ENCODE measurements at places on chromosomes 3 and 15.

- DNase-seq = no peak
Measured at GRCh38 chr15:56215769-56216168, 27.9 kb downstream of the RFX7 start.

DNA sequence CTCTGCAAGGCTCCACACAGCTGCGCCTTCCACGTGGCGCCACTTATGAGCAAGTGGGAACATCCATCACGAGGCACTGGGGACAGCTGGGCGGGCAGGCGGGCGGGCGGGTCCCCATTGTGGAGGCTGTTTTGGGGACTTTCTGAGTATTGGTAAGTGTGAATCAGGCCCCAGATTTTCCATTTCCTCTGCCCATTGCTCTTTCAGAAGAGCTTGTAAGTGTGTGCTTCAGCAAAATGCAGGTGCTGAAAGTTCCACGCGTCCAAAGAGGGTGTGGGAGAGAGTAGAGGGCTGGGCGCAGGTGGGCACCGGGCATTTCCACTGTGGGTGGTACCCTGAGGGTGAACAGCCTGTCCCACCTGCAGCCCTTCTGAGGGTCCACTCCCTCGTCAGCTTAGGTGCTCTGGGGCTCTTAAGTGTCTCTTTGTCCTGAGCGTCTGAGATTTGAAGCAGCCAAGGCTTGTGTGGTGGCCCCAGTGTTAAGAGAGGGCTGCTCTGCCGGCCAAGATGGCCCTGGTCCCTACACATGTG, 177.1 kb downstream of the RPLP1 start:
- DNase-seq = no peak

GRCh38 chr3:9669720-9670432, 20.6 kb downstream of the MTMR14 start:
- no peak for DNase-seq

- DNase-seq = no peak
Measured at GRCh38 chr15:47460795-47461573, 256.3 kb upstream of the SEMA6D start.

DNA sequence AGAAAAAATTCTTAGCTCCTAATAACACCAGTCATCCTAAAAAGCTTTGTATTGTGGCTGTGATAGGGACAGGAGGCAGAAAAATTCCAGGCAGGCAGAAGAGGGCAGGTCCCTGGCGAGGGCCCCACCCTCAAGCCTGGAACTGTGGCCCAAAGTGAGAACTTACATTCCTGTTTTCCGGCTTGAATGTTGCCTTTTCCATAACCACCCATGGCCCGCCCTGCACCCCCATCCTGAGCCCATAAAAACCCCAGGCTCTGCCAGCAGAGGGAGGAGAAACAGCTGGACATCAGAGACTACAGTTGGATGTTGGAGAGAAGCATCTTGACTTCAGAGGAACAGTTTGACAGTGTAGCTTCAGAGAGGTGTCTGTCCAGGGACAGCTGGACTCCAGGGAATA, 37.3 kb downstream of the SLCO2A1 start:
- no peak for DNase-seq

DNA sequence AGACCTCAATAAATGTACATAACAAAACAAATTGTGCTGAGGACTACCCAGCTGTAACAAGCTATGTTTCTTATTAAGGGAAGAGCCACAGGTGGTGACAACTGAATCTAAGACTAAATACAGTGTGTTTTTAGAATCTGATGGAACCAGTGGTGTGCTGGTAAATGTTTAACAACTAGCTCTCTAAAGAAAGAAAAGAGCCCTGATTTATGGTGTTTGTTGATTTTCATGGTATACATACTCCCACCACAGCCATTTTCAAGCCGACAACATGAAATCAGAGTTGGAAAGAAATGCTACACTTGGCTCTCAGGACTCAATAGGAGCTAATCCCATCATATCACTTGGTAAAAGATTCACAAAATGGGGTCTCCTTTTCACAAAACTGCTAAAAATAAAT, 89.8 kb upstream of the FNDC3B start:
- DNase-seq = no peak

- peak; percentile 40 for DNase-seq
Measured at GRCh38 chr3:100073714-100074307, 40.5 kb downstream of the FILIP1L start.

DNA sequence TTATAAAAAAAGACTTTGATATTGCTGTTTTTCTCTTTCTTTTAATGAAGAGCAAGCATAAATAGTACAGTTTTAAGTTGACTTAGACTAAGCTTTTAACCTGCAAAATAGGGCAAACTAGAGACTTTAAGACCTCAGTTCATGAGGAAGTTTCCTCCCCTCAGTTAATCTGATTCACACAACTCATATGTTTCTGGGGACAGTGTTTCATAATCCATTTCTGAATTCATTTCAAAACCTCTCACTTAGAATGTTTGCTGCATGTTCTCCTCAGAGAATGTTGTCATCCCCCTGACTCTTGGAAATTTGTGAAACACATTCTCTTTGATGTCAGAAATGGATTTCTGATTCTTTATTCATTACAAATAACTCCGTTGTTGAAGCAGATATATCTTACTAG, 79.3 kb upstream of the SKOR1 start:
- no peak for DNase-seq

GRCh38 chr15:34760909-34761308, 6.1 kb upstream of the GJD2 start:
- no peak for DNase-seq

DNA sequence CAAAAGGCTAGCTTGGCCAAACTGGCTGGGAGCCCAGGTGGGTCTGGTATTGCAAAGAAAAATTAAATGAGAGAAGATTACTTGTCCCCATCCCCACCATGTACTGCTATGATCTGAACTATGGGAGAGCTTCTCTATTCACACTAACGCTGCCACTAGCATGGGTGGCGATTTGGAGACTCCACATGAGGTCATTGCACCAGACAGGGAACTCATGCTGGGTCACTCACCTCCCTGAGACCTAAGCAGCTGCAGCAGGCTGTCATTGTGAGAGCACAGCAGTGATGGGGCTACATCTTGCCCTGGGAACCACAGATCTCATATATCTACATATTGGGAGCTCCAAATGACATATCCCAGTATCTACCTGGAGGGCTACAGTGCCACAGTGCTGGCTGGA, 36.3 kb upstream of the NECTIN3 start:
- DNase-seq = no peak

DNA sequence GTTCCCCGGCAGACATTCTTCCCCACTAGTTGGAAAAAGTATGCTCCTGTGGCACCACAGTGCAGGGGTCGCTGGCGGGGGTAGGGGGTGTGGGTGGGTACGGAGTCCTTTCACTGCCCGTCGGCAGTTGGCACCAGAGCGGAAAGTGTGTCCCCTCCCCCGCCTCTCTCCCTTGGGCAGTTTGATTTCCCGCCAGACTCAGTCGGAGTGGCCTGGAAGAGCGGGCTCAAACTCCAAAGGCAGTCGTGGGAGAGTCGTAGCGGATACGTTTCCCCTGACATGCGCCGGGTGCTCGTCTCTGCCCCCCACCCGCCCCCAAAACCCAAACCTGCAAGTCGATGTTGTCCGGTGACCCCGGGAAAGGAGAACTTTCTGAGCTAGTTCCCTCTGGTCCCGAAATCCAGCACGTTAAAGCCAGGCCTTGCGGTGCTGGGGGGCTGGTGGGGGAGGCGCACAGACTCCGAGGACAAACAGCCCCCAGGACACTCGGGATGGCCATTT, 4.4 kb upstream of the FOXB1 start:
- no peak for DNase-seq

DNA sequence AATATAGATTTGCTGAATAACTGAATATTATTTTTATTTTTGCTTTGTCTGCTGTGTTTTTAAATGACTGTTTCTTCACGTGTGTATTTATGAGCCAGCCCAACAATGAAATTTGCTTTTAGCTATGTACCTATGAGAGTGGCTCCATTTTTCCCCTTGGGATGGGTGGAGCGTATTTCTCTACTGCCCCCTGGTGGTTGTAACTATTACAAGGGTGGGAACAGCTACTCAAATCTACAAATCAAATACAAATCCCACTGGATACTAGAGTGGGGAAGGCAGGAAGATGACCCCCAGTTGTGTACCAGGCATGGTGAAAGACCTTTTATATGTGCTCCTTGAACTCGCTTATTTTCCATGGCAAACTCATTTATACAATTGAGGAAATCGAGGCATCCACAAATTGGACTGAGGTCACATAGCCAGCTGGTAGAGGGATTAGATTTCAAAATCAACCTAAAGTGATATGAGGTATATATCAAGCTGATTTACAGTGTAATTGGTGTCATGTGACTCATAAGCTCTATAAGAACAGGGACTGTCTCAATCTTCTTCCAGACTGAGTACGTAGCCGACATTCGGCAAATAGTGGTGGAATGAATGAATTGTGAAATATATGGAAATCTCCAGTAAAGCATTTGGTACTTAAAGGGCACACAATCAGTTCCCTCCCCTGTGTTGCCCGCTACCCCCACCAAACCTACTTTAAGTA, 69.5 kb upstream of the VEPH1 start:
- DNase-seq = peak; percentile 33

DNA sequence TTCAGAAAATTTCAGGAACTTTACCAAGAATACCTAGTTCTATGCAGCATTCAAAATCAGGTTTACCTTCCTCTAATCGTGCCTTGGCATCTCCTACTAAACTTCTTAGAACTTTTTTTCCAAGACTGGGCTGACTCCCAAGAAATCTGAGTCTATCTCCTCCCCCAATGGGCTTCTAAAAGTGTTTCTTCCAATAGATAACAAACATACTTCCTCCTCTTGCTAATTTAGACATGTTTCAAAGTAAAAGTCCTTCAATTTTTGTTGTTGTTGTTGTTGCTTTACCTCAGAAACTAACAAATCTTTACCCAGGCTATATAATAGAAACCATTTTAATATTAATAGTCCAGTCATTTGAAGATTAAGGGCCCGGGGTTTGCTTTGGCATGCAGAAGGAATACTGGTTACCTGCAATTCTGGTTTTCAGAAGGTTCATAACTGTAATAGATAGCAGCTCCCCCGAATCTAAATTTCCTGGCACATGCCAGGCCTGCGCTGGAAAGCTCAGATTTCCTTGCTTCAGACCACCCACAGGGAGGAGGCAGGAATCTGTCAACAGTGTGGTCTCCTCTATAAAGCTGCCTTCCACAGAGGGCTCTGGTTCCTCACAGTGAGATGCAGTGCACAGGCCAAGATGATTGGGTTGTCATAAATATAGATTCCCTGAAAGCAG, 188.7 kb downstream of the THRB start:
- no peak for DNase-seq

DNA sequence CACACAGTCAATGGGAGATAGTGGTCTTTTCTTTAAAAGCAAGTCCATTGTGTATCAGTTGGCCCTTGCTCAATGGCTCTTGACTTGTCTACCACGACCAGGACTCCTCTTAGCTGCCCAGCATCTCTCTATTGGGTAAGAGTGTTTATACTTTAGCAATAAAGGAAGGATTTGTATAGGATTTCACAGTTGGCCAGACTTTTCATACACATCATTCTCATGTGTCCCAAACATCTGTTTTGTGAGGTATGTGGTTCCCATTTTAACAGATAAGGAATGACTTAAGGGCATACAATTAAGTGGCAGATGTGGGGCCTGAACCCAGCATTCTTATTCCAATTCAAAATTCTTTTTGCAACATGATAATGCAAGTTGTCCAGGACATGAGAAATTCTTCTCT, 191.5 kb downstream of the CHST2 start:
- DNase-seq = no peak

GRCh38 chr3:187287256-187287655, 4.3 kb downstream of the MASP1 start:
- no peak for DNase-seq

GRCh38 chr3:10242182-10243065, 5.8 kb upstream of the TATDN2 start:
- peak; percentile 86 for DNase-seq

GRCh38 chr3:82562896-82563295, 801.5 kb upstream of the GBE1 start:
- DNase-seq = no peak

DNA sequence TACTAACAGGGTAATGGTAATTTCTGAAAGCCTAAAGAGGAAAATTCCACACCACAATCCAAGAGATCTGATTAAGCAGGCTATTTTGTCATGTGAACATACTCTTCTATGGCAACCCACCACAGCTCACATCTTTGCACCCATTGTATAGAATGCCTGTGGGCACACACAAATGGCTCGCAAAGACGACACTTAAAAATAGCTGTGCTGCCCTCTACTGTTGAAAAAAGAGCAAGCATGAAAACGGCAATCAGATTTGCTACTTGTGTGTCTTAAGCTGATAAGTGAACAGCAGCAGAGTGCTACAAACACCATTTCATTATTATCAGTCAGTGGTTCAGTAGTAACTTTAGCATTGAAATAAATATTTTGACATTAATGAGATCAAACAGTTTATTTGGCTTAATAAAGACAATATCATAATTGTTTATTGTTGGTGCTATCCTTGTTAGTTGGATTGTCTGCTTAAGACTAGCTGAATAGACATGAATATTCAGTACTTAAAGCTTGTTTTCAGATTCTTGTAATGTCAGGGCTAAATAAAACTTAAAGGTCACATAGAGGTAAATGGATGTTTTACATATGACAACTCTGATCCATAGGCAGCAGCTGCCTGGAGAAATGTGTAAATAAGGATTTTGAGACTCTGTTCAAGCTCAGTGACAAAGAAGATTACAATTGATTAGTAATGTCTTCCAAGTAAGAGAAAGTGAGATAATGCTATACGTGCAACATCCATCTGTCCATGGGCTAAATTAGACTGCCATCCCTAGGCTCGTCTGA, 199.1 kb downstream of the LRRN1 start:
- peak; percentile 38 for DNase-seq

- DNase-seq = no peak
Measured at GRCh38 chr3:127566833-127567232, 23.7 kb downstream of the TPRA1 start.

DNA sequence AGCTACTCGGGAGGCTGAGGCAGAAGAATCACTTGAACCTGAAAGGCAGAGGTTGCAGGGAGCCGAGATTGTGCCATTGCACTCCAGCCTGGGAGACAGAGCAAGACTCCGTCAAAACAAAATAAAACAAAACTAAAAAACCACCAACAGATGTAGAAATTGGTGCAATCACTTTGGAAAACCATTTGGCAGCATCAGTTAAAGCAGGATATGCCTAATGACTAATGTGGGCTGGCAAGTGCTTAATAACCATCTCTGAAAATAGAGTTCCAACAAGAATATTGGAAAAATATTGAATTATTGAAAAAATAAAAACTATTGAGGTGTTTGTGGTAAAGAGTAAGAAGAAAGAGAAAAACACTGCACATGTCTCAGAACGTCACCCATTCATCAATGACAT, 16.1 kb upstream of the RTP3 start:
- no peak for DNase-seq

GRCh38 chr3:123089611-123090331, 22.9 kb downstream of the PDIA5 start:
- DNase-seq = no peak

- no peak for DNase-seq
Measured at GRCh38 chr3:137410028-137410427, 354.1 kb upstream of the SOX14 start.

DNA sequence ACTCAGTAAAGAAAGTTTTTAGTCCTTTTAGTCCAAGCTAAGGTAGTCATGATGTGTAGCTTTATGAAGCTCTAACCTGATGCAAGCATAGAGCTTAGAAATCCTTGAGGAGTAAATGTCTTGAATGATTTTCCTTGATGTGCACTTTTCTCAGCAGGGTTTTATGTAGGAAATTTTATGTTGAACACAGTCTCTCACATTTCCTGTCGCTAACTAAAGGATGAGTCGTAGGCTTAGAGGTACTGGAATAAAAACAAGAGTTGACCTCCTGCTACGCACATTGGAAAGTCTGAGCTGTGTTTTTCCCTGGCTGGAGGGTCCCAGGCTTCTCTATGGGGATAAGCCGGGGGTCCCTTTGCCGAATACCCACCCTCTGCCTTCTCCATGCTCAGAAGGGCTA, 34.7 kb upstream of the ZPLD1 start:
- DNase-seq = no peak

Data from DND-41 (cell line).